SJSA1 (cell line): ENCODE measurements at places on chromosomes 5 and 9. TPM values are rescaled to one million over a fixed set of nuclear protein-coding genes. Genes with fewer than 3 reads are reported as not detected.

GRCh38 chr9:92807757-92808725, 43.4 kb upstream of the BICD2 start:
- no peak for DNase-seq

DNA sequence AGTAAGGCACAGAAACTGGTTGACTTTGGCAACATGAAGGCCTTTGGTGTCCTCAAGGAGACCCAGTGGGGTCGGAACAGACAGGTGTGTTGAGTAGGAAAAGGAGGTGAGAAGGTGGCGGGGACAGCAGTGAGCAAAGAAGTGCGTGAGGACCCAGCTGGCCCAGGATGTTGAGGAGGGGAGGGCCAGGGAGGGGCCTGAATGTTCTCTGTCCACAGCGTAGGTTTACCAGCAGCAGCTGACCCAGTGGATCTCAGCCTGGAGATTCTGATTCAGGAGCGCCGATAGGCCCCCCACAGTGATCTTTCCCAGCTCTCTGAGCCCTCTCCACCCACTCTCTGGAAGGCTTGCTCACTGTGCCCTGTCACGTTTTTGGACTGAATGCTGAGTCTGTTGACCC, 88.5 kb downstream of the DAB2IP start:
- no peak for DNase-seq

PRSS3 gene
- not detected in 2 replicates for total RNA-seq

INSL4 gene
- total RNA-seq, result 0.81 TPM in 1 of 2 replicates, not detected in the other

DNA sequence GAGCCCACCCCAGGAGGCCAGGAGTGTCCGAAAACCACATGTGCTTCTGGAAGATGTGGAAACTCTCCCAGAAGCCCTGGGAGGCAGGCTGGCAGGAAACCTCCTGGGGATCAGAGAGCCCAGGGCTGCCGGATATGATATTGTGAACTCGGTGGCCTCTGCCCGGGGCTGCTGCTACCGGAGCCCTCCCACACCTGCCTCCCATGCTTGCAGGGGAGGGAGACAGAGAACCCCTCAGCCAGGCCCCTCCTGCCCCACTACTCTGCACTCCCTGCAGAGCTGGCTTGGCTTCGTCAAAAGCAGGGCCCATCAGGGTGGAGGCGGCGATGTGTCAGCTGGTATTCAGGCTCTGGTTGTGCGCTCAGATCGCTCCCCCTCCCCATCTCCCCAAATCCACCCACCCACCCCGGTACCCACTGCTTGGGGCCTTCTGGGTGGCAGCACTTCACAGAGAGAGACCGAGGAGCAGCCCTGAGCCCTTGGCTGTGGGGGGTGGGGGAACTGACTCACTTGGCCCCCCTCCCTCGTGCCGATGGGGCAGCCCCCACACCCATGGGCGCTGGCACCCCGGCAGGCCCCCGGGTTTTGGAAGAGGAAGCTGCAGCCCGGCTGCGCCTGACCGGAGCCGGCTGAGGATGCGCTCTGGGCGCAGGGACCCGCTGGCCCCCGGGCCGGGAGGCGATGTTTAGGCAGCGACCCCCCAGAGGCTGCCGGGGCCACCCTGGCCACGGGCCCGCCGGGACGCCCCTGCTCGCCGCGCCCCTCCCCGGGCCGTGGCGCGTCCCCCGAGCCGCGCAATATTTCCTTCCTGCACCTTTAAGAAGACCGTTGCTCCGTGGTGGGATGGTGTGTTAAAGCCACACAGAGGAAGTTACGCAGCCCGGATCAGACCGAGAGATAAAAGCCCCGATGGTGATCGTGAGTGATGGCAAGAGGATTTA, 786 bp upstream of the NTNG2 start:
- no peak for DNase-seq

GRCh38 chr5:78771260-78772205, 123.0 kb upstream of the LHFPL2 start:
- peak; percentile 43 for DNase-seq

RNF183 gene
- total RNA-seq, result not detected in 2 replicates

IL12B gene
- total RNA-seq, result 0.05 TPM in 1 of 2 replicates, not detected in the other

IFNA21 gene
- total RNA-seq, result not detected in 2 replicates

DNA sequence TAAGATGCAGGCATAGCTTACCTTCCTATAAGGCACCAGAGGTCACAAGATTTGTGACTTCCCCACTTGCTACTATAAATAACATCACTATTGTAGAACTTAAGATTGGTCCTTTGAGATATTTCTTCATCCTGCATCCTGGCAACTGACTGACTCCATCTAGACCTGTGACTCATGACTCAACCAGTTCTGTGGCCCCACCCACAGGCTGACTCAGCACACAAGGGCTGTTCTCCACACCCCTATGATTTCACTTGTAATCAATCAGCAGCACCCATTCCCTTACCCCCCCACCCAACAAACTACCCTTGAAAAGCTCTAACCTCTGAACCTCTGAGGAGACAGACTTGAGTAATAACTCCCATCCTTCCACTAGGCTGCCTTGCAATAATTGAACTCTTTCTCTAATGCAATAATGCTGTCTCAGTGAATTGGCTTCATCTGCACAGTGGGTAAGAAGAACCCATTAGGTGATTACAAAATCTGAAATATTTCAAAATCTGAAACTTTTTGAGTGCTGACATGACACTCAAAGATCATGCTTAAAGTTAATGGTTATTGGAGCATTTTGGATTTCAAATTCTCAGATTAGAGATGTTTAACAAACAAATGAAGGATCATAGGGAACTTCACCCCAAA, 296.7 kb downstream of the ARL15 start:
- peak; percentile 44 for DNase-seq

DNA sequence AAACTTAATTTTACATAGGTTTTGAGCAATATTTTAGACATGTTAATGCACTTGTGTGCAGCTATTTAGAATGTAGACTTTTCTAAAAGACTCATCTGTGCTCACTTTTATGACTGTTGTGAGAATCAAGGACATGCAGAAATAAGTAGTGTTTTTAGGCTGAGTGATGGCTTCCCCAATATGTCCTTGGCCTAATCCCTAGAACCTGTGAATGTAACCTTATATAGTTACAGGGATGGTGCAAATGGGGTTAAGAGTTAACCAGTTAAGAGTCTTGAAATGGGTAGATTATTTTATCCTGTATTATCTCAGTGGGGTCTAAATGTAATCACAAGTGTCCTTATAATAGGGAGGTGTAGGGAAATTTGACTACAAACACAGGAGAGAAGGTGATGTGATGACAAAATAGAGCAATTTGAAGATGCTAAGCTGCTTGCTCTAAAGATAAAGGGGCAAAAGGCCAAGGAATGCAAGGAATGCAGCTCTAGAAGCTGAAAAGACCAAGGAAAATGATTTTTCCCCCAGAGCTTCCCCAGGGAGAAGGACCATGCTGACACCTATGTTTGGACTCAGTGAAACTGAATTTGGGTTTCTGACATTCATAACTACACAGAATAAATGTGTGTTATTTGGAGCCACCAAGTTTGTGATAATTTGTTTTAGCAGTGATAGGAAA, 298.0 kb upstream of the PAPPA start:
- peak; percentile 21 for DNase-seq

LEAP2 gene
- total RNA-seq, result 0.37 and 5.5 TPM in 2 replicates

OR1J2 gene
- not detected in 2 replicates for total RNA-seq
